Temporal lobe (tissue), 4 donors: ENCODE measurements at places on chromosomes 12 and 14. TPM values are rescaled to one million over a fixed set of nuclear protein-coding genes. Genes with fewer than 3 reads are reported as not detected.

Gene DNAI7
- total RNA-seq, result 3.9 TPM

Gene EVL
- 89.5 TPM for total RNA-seq

Gene DUSP6
- total RNA-seq, result 23.4 TPM

Gene HOXC13
- not detected for total RNA-seq

Gene ESPL1
- 2.2 TPM for total RNA-seq

Gene ERP27
- total RNA-seq, result not detected

Gene KIF5A
- 79.9 TPM for total RNA-seq

Gene MORN3
- 4.4 TPM for total RNA-seq

Gene SYCP3
- total RNA-seq, result 0.49 TPM

Gene CIPC
- total RNA-seq, result 34.9 TPM

Gene CALM1
- total RNA-seq, result 848 TPM

Gene CD4
- 2.2 TPM for total RNA-seq

Gene JPH4
- total RNA-seq, result 40.1 TPM

Gene RTN1
- 846 TPM for total RNA-seq

Gene IL31
- not detected for total RNA-seq

Gene APOF
- total RNA-seq, result not detected

Gene FAM90A1
- not detected for total RNA-seq

Gene SYNE2
- total RNA-seq, result 125 TPM

Gene BEGAIN
- 13.8 TPM for total RNA-seq

Gene FBXO33
- 14.8 TPM for total RNA-seq

Gene FZD10
- 0.49 TPM for total RNA-seq

Gene NTS
- total RNA-seq, result 0.49 TPM

Gene CLMN
- 0.98 TPM for total RNA-seq

Gene CISTR
- not detected for total RNA-seq
